SW480 (cell line): ENCODE measurements at places on chromosomes 16 and 17.

DNA sequence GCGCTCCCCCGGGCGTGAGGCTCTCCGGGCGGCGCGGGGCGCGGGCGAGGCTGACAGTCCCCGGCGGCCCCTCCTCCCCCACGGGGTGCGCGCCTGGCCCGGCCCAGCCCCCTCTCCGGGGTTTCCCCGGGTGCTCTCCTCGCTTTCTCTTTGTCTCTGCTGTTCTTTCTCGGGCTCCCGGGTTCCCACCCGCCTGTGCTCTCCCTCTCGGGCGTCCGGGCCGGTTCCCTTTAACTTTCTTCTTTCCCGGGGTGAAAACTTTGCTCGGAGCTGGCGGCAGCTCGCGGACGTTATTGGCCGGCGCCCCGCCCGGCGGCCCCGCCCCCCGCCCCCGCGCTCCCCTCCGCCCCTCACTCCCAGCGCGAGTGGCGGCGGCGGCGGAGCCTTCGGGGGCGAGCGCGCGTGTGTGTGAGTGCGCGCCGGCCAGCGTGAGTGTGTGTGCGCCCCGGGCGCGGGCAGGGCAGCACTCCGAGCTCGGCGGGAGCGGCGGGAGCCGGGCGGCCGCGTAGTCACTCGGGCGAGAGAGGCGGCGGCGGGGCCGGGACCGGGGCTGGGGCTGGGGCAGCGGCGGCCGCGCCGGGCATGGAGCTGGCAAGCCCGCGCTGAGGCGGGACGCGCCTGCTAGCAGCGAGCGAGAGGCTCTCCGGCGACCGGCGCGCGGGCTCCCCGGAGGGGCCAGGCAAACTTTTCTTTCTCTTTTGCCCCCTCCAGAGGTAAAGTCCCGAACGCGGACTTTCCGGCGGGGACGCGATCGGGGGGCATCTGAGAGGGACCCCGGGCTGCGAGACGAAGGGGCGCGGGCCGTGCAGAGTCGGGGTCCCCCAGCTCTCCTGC, at the start of gene NTN1:
Gene NTN1 (plus strand): TSS at position 353 of the 834 bp plus-strand sequence. CDS start 864 bp downstream, outside the sequence.
- peak; percentile 49 for DNase-seq

DNA sequence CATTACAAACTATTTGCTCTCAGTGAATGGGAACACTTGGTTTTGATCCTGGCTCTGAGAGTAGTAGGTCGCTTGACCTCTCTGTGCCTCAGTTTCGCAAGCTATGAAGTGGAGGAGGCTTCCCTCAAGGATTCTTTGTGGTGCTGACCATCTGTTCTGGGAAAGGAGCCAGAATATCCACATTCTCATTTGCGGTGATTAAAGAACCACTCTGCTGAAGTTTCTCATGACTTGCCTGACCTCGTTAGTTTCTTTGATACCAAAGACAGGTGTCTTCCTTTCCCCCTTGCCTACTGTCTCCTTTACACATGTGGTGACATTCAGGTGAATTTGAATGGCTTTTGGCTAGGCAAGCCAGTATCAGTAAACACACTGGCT, 116.0 kb downstream of the SNX29 start:
- DNase-seq = peak; percentile 37

DNA sequence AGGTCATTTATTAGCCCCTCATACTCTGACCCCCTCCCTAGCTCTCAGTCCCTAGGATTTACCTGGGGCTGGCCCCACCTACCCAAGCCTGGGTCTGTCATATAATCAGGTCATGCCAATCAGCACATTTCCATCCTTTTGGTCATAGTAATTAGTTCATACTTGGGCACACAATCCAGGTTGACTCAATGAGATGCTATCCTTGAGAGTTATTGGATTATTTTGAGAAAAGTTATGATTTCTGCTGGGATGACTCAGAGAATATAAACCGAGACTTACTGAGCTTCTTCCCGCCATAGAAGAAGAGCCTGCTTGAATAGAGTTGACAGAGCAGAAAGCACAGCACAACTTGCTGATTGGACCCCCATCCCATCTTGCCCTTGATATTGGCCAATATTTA, 331.5 kb downstream of the CBLN1 start:
- no peak for DNase-seq

DNA sequence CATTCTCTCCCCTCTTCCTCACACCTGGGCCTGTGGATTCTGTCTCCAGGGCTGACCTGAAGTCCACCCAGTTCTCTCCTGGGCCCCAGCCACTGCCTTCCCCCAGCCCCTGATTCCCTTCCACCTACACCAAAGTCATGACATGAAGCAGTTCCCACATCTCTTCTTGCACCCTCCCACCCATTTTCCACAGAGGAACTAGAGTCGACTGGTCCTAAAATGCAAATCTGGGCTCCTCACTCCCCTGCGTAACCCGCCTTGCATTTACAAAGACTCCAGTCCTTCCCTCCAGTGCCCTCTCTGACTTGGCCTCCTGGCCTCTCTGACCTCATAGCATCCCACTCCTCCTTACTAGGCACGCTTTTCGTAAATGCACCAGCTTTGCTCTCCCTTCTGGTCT, 14.8 kb downstream of the COX6A2 start:
- no peak for DNase-seq

GRCh38 chr16:11535494-11535893, 51.2 kb downstream of the LITAF start:
- peak; percentile 39 for DNase-seq

DNA sequence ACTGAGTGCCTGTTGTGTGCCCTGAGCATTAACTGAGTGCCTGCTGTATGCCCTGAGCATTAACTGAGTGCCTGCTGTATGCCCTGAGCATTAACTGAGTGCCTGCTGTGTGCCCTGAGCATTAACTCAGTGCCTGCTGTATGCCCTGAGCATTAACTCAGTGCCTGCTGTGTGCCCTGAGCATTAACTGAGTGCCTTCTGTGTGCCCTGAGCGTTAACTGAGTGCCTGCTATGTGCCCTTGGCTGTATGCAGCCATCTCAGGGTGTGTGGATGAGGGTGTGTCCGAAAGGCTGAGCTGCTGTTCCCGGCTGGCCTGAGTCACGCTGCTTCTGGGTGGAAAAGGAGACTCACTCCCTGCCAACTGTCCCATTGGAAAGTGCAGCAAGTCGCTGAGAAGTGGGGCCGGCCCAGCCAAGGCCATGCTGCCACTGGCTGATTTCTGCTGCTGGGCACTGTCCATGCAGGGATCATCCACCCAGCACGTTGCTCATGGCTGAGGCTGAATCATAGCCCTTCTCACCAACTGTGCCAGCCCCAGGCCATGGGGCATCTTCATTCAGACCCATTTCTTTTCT, 113.8 kb downstream of the OR1D5 start:
- DNase-seq = no peak

DNA sequence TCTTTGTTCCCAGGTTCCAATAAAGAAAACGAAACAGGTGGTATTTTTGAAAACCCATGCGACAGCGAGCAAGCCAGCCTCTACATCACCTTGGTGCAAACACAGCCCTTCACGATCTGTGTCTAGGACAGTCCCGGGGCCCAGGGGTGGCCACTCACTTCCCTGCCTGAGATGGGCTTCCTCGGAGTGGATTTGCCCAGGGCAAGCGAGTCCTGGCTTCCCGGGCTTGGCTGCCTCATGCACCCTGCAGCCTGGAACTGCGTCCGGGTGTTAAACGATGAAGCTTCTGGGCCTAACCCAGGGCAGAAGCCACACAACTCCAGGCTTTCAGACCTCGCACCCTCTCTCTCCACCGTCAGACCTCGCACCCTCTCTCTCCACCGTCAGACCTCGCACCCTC, 66.0 kb downstream of the RPH3AL start:
- no peak for DNase-seq

DNA sequence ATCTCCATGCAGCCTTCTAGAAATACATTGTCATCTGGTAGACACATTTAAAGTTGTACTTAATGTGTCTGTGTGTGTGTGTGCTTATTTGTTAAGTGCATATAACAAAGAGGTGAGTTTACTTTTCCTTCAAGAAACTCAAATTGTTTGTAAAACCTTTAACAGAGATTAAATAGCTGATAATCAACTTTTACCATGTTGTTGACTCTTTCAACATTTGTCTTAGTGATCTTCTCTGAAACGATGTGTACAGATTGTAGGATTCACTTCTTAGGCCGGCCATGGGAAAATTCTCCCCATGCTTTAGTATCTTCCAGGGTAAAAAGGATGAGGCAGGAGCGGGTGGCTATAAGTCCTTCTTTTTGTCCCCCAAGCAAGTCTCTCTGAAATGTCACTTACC, 292.9 kb upstream of the MAF start:
- no peak for DNase-seq

DNA sequence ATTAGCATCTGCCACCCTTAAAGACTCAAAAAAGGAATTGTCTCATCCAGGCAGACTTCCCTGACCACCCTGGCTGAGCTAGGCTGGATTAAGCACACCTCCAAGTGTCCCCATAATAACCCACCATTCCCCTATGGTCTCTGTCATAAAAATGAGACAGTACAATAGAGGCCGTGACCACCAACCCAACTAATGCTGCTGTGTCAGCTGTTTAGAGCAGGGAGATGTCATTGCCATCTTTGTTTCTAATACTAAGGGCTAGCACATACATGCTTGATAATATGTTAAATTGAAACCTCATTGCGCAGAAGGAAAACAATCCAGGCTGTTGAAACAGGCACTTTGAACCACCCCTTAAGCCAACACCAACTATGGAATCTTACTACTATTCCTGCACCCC, 7.2 kb upstream of the ADAMTS18 start:
- DNase-seq = no peak
